ENCODE measurements at places on chromosomes 11 and 22. TPM values are rescaled to one million over a fixed set of nuclear protein-coding genes. Genes with fewer than 3 reads are reported as not detected.

Gene CCDC116
- total RNA-seq, result 0.43 TPM

Gene MAJIN
- total RNA-seq, result 0.15 TPM

Gene MMP12
- total RNA-seq, result not detected

GRCh38 chr11:129538323-129538722 is 162.7 kb downstream of the BARX2 start:
- no peaks in the 10 kb centered on the region for H3K4me1 ChIP-seq
- no peak for DNase-seq
- H3K36me3 ChIP-seq, result no peaks in the 10 kb centered on the region
- no peak overlapping the region for H3K4me3 ChIP-seq
- no peaks in the 10 kb centered on the region for H3K27me3 ChIP-seq

GRCh38 chr11:103798446-103798845 is 238.0 kb upstream of the DDI1 start:
- no peaks in the 10 kb centered on the region for H3K36me3 ChIP-seq
- H3K4me3 ChIP-seq, result no peak overlapping the region
- H3K27me3 ChIP-seq, result no peaks in the 10 kb centered on the region

DNA sequence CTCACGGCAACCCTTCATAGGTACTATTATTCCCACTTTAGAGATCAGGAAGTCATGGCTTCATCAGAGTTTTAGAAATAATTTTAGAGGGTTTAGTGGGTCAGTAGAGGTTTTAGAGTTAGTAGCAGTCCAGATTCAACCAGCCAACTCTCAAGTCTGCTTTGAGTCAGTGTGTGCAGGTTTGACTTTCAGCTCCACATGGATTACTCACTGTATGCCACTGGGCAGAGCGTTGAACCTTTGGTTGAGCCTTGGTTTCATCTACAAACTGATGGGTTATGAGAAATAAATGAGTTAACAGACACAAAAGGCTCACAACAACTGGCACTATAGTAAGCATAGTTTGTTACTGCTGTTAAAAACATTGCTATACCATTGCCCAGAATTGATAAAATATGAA is 19.0 kb upstream of the TP53AIP1 start:
- H3K27ac ChIP-seq, result no peak overlapping the region
- DNase-seq, result no peak
- H3K36me3 ChIP-seq, result peaks cover 2% of the 10 kb centered on the region
- no peak overlapping the region for H3K4me3 ChIP-seq
- H3K4me1 ChIP-seq, result peaks cover 43% of the 10 kb centered on the region
- H3K27me3 ChIP-seq, result peaks cover 12% of the 10 kb centered on the region

All from activated CD4-positive, alpha-beta memory T cell treated with anti-CD3 and anti-CD28 coated beads, Interleukin-2, amount 10 ng/mL, durations not matched to agents 7 days and 5 days (primary cell).